ENCODE measurements at places on chromosomes 5 and 9.

- DNase-seq, result no peak
Observed at GRCh38 chr5:33828626-33829308, 63.0 kb downstream of the ADAMTS12 start.

- DNase-seq, result no peak
Observed at GRCh38 chr9:89015336-89015735, 24.1 kb downstream of the S1PR3 start.

GRCh38 chr5:74762599-74762998, 4.3 kb downstream of the GFM2 start:
- no peak for DNase-seq

DNA sequence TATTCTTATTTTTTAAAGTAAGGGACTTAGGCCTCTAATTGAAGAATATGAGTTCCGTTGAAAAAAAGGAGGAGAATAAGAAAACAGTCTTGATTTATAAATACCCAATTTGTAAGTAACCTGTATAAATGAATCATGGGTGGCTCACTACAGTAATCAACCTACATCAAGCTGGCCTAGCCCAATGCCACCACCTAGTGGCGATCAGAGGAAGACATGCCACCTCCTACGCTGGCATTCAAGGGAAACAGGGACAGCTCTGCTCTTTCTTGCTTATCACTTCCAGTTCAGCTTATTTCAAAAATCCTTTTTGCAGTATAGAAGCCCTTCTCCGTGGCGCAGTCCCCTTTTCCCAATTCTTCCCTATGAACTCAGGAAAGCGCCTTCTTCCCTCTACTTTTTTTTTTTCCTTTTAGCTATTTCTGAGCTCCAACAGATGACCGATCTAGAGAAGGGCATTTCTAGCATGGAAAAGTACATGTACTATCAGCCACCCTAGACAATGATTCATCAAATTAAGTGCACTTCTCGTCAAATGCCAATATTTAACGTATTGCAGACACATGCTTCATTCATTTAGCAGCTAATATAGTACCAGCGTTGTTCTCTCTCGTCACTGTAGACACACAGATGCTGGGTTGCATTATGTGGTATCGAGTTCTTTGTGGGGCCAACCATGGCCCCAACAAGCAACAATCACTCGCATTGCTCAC, 28.3 kb downstream of the PTPN3 start:
- DNase-seq, result peak; percentile 33

- no peak for DNase-seq
Observed at GRCh38 chr9:32360983-32361673, 23.3 kb upstream of the ACO1 start.

DNA sequence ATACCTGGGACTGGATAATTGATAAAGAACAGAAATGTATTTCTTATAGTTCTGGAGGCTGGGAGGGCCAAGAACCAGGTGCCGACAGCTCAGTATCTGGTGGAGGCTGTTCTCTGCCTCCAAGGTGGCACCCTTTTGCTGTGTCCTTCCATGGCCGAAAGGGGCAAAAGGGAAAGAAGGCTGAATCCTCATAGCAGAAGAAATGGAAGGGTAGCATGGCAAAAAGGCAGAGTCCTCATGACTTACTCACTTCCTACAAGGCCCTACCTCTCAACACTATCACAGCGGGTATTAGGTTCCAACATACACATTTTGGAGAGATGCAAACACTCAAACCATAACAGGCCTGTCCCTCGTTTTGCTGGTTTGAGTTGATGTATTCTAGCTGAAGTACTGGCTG, 25.1 kb upstream of the MED10 start:
- DNase-seq, result no peak

DNA sequence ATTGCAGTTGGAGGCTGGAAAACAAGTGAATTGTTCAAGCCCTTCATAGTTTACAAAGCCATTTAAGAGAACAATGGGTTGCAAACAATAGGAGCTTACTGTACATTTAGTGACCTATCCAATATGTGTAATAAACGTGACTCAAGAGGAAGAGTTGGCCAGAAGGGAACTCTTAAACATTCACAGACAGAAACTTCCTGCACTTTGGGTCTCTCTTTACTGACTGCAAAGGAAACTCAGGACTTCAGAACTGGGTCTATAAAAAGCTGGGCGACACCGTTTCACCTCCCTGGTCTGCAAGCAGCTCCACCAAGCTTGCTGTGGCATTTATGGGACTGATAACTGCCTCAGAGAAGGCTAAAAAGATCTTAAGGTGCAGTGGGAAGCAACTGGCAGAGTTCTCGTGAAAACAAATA, 48.7 kb upstream of the SPATA31D4 start:
- no peak for DNase-seq

DNA sequence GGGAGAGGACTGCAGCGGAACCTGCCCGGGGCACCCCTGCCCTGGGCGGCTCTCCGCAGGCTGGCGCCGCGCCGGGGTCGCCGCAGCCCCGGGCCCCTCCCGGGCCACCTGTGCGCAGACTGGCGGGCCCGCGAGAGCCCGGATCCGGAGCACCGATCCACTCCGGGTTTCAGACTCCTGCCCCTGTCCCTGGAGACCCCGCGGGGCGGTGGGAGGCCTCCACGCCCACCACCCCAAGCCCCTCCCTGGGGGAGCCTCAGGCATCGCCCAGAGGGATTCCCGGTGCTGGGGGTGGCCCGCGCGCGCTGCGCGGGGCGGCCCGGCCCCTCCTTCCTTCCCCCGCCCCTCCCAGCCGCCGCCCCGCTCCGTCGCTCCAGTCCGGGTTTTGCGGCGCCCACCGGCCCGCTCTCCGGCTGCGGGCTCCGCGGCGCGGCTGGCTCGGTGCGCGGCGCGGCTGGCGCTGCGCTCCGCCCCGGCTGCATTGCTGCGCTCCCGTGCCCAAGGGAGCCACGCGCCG, at the start of gene UNC5A:
TSS of gene UNC5A (plus strand) at position 479 of the 517 bp plus-strand sequence. CDS start 192 bp downstream, outside the sequence.
- peak; percentile 83 for DNase-seq

GRCh38 chr9:111632695-111633388, 1.7 kb downstream of the DNAJC25 start:
- no peak for DNase-seq

DNA sequence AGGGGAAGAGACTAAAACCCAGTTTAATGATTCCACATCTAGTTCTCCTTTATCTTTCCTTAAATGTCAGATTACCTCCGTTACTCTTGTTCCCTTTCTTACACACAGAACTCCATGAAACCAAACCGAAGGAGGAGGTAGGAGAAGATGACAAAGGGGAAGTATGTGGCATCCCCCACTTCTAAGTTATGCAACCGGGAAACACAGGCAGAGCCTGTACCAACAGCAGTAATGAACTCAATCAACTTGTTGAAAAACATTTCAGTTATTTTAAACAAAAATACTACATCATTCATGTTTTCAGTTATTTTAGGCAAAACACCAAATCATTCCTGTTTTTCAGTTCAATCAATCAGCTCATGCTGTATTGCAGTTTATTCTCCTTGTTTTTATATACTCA, 101.8 kb downstream of the PCSK1 start:
- DNase-seq, result no peak

DNA sequence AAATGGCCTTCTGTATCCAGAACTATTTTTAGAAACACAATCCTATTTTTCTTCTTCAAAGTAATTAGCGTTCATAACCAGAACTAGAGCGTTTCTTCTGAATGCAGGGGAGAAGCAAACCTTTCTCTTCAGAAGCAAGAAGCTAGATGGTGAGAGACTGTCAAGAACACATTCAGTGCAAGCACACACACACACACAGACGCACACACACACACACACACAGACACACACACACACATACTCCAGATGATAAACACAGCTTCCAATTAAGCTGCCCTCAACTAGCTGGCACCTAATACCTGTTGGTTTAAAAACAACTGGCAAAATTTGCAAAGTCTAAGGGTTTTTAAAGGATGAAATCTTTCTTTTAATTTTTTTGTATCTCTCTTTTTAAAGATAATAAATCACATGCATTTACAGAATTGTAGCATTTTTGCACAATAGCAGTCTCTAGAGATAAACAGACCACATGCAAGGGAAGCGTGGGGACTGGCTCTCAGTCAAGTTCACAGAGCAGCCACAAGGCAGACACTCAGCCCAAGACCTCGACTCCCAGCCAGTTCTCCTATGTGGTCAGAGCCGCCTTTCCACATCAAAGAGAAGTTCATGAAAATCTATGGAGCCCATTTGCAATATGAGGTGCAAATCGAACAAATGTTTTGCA, 138.5 kb downstream of the TTLL11 start:
- no peak for DNase-seq

GRCh38 chr9:134626571-134627416, 14.8 kb upstream of the COL5A1 start:
- DNase-seq, result no peak

DNA sequence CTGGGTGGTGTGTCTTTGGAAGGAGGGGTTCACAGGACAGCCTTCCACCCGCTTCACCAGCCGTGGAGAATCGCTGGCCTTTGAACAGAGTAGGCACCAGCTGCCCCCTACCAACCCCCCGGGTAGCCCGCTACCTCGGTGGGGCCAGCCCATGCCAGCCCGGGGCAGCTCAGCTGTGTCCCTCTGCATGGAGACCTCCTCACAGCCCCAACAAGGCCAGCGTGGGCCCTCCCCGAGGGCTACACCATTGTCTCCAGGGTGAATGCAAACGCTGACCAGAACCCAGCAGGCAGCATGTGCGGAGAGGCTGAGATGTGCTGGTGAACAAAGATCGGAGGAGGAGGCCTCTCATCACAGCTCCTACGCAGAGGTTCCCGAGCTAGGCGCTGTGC, 51.9 kb downstream of the LMX1B start:
- DNase-seq, result no peak

- no peak for DNase-seq
Observed at GRCh38 chr5:160486573-160486972, 64.9 kb downstream of the PTTG1 start.

- no peak for DNase-seq
Observed at GRCh38 chr5:87503004-87503403, 90.3 kb upstream of the CCNH start.

DNA sequence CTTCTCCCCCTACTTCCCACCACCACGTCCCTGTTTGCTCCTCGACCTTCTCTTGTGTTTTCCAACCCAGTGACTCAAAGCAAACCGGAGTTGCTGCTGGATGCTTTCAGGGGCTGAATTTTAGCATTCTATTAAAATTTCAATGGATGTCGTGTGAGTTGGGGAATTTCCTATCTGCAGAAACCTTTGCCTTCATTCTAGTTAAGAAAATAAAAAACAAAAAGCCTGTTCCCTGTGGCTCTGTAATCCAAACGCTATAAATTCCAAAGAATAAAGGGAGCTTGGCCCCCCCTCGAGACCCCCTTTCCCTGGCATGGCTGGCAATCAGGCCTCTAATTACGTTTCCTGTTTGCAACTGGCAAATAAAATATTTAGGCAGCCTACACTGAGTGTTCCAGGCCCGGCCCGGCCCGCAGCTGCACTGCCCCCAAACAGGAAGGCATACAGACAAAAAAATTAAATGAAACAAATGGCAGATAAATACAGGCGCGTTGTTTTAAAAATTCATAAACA, 139.4 kb upstream of the PPP1R26 start:
- no peak for DNase-seq

GRCh38 chr9:14081745-14082144, 232.2 kb downstream of the NFIB start:
- DNase-seq, result no peak

- DNase-seq, result no peak
Observed at GRCh38 chr9:121218357-121219027, 16.8 kb upstream of the RAB14 start.

DNA sequence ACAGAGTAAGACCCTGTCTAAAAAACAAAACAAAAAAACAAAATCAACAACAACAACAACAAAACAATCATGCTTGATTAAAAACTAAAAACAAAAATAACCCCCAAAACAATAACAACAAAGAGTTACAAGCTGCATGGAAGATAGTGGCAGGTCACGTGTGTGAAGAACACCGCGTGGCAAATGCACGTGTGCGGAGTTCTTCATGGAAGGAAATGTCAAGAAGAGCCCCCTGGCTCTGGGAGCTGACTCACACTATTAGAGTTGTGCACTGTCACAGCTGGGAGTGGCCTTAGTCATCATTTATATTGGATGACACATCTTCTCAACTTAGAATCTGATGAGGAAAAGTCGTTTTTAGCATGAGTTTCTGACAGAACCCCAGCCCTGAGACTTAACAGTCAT, 110.5 kb downstream of the JMY start:
- no peak for DNase-seq
